ENCODE measurements at places on chromosomes 16 and 17. TPM values are rescaled to one million over a fixed set of nuclear protein-coding genes. Genes with fewer than 3 reads are reported as not detected.

The HSPB9 gene
- not detected for total RNA-seq

The CAPN15 gene
- 63.2 TPM for total RNA-seq

The FADS6 gene
- not detected for total RNA-seq

The PCGF2 gene
- not detected for total RNA-seq

The LDHD gene
- total RNA-seq: not detected

The UTS2R gene
- total RNA-seq: not detected

The CTRB1 gene
- total RNA-seq: not detected

The ITGA3 gene
- 8.5 TPM for total RNA-seq

The TIMP2 gene
- 6.2 TPM for total RNA-seq

The HYDIN gene
- not detected for total RNA-seq

The TBC1D16 gene
- 3.1 TPM for total RNA-seq

The HOXB8 gene
- not detected for total RNA-seq

The OR4D1 gene
- 2.6 TPM for total RNA-seq

The USP6 gene
- 0.33 TPM for total RNA-seq
